ENCODE measurements at places on chromosomes 2 and 18.

- DNase-seq, result no peak
Measured at GRCh38 chr18:47174545-47175116, 1.5 kb downstream of the IER3IP1 start.

DNA sequence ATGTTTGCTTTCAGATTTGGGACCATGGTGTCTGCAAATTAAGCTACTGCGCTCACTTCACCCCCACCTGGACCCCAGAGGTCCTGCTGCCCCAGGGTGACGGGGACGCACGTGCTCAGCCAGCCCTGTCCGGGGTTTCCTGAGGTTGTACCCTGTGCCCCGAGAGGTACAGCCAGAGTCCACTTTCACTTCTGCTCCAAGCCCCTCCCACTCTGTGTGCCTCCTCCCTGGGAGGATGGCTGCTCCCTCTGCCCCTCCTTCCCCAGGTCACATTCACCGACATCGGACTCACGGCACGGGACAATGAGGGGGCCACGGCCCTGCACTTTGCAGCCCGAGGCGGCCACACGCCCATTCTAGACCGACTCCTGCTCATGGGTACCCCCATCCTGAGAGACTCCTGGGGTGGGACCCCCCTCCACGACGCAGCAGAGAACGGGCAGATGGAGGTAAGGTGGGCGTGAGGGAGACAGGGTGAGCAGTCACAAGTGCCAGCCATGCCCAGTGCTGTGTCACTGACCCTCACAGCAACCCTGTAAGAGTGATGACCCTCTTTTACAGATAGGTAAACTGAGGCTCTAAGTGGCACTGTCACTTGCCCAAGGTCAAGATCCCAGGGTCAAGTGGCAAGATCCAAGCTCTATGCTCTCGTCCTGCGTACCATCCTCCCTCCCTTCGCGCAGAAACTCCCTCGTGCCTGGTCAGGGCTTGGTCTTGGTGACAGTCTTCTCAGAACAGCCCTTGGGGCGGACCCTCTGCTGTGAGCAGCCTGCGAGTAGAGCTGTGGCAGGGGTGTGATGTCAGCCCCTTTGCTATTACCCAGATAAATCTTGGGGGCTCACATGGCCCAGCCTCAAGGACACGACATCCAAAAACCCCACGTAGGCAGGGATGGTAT, 7.6 kb downstream of the ESPNL start:
- peak; percentile 31 for DNase-seq

DNA sequence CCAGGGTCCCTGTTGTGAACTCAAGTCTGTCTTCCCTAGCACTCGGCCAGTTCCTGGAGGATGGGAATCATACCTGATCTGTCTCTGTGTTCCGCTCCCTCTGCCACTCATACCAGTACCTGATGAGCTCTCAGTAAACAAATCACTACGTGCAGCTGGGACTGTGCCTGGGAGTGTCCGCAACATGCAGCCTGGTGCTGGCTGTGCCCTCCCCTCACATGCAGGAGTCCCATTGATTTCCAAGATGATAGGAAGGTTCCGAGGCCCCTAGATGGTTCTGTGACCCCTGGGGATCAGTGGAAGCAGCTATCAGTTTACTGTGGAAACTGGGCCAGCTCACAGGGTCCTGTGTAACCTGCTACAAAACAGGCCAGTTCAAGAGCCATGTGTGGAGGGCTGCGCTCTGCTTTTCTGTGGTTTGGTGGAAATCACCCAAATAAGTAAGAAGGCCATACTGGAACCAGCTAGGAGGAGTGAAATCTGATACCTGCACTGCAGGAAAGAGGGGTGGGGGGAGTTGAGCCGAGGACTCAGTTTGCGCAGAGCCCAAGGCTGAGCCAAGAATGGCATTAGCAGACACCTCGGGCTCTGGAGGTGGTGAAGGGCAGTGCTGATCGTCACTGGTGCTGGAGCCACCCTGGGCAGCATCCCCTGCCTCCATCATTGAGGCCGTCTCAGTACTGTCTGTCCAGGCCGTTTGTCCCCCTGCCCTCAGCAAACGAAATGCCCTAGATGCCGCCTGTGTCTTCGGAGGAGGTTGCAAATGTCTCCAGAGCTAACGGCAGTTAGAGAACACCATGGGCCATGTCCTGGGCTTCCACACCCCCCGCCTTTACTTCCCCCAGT, 93.3 kb downstream of the KLHL29 start:
- DNase-seq, result no peak

DNA sequence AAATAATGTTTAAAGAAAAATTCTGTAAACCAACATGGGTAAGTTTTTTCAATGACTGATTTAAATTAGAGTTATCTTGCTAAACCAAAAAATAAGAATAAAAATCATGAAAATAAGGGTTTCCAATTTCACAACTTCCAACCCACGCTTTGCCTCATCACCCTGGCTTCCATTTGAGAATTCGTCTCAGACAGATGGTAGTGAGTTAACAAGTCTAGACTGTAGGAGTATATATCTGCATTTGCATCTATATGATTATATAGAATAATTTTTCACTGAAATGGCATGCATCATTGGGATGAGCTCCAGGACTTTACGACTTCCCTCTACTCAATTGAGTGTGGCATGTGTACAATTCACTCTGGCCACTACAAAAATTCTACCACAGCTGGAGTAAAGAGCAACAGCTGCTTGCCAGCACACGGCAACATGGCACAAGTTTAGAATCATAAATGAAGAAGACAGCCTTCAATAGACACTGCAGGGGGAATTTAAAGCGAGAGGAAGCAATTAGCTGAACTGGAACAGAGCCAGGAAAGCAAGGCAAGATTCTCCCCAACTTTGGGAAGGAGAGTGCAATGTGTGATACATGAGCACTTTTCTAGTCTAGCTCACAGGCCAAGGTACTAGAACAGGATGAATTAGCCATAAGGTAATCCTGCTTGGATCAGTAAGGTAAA, 1673.5 kb upstream of the CELF4 start:
- no peak for DNase-seq

DNA sequence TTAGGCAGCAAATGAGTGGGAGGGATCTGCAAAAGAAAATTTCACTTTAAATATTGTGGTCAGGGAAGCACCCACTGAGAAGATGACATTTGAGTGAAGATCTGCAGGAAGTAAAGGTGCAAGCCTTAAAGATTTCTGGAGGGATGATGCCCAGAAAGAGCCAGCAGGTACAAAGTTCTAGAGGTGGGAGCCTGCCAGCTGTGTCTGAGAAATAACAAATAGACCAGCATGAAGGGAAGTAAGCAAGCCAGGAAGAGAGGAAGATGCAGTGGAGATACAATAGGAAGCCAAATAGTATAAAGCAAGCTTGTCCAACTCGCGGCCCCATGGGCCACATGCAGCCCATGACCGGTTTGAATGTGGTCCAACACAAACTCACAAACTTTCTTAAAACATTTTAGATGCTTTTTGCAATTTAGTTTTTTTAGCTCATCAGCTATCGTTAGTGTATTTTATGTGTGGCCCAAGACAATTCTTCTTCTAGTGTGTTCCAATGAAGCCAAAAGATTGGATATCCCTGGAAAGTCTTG, 489.9 kb downstream of the DCC start:
- DNase-seq, result no peak

DNA sequence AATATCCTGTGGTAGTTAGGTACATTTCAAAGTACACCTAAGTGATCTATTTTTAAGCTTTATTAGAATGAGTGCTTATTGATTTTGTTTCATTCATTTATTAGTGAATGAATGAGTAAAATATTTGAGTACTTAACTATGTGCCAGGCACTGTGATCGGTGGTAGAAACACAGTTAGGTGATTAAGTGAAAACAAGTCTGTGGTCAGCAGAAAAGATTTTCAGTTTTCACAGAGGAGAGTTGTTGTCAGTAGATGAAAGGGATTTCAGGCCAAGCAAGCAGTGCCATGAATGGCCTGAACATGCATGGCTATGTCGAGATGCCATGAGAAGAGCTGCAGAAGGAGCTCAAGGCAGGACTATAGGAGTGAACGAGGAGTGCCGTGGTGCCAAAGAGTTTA, 85.9 kb downstream of the SPTBN1 start:
- DNase-seq, result no peak

GRCh38 chr2:26168785-26169184, 4.1 kb upstream of the GAREM2 start:
- no peak for DNase-seq

- DNase-seq, result no peak
Measured at GRCh38 chr2:33491441-33492084, 15.1 kb downstream of the RASGRP3 start.

GRCh38 chr18:55401638-55402191, 186.3 kb downstream of the TCF4 start:
- DNase-seq, result peak; percentile 14

- no peak for DNase-seq
Measured at GRCh38 chr2:11558214-11558886, 24.5 kb downstream of the GREB1 start.

GRCh38 chr2:230170532-230170931, 49.3 kb downstream of the SP110 start:
- peak; percentile 31 for DNase-seq

GRCh38 chr18:59387687-59388565, 28.9 kb upstream of the LMAN1 start:
- DNase-seq, result no peak
